ENCODE measurements at places on chromosomes 12 and 14.

DNA sequence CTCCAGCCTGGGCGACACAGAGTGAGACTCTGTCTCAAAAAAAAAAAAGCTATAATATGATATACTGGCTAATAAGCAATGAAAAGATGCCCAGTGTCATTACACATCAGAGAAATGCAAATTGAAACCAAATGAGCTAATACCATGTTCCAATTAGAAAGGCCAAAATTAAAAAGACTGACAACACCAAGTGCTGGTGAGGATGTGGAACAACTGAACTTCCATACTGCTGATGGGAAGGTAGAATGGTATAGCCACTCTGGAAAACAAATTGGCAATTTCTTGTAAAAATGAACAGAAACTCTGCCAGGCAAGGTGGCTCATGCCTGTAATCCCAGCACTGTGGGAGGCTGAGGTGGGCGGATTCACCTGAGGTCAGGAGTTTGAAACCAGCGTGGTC lies 8.5 kb upstream of the PHETA1 start:
- no peak for DNase-seq

DNA sequence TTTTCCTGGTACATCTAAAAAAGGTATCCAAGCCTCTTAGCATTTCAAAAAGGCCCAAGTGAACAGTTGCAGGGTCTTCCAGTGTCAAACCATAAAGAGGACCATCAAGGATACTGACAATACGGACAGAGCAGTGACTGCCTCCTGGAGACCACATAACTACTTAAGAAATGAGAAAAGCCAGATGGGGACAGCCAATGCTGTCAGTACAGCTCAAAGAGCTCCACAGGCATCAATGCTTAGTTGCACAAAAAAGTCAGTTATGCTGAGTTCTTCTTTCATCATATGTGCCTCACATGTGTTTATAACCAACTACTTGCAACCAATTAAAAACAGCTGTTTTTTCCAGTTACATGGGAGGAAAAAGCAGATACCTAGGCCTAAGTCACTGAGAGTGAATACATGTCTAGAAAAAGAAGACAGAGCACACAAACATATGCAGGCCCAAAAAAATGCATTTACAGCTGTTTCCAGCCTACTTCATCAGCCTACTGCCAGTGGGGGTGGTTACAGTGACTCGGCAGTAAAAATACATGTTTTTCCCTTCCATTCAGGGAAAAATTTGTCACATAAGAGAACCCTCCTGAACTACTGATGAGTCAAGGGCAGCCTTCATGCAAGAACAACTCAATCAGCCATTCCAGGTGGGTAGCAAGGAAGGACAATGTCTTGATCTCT lies 84.0 kb downstream of the DCAF5 start:
- DNase-seq = no peak

- DNase-seq = no peak
Observed at GRCh38 chr12:125233319-125233718, 168.1 kb downstream of the AACS start.

- no peak for DNase-seq
Observed at GRCh38 chr12:30599608-30600007, 96.1 kb downstream of the IPO8 start.

- no peak for DNase-seq
Observed at GRCh38 chr12:2341871-2342270, 289.1 kb downstream of the CACNA1C start.

DNA sequence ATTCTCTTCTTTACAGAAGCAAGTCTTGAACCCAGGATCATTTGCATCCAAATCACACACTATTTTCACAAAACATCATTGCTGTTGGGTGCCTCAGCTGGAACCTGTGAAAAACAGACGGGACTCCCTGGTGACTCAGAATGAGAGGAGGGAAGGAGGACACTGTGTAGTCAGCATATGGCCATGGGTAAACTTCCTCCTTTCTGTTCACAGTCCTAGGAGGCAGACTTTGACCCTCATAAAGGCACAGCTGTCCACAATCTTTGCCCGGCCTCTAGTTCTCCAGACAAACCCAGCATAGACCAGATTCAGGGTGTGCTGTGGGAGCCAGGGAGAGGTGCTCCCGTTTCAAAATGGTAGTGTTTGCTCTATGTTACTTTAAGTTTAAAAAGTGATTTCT lies 62.0 kb downstream of the DYRK2 start:
- no peak for DNase-seq

DNA sequence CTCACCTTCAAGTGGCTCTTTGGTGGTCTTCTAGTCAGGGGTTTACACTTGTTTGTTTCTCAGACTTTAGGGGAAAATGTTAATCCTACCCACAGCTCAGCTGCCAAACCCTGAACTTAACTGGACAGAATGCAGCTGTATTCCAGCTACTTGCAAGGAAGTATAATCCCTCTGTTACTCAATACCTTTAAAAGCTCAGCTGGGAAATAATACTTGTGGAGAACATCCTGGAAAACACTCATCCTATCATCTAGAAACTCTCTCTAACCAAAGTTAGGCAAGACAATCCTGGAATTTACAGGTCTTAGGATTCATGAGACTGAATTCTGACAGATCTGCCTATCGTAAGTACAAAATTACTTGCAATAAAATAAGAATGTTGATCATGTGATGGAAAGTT lies 404.1 kb downstream of the ADAMTS20 start:
- no peak for DNase-seq

DNA sequence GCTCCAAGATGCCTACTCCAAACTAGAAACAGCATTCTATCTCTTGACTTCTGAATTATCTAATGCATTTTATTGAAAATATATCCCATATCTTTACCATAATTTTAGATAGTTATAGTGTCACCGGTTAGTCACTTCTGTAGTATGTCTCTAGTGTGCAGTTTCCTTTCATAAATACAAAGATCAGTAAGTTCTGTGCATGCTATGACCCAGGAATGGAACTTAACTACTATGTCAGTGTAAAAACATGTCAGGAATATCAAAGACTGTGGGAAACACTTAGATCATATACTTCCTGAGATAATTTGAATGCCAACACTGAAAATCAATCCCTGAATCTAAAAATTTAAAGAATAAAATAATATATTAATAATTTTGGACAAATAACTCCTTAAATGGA lies 237.6 kb downstream of the ATXN7L3B start:
- DNase-seq = no peak

DNA sequence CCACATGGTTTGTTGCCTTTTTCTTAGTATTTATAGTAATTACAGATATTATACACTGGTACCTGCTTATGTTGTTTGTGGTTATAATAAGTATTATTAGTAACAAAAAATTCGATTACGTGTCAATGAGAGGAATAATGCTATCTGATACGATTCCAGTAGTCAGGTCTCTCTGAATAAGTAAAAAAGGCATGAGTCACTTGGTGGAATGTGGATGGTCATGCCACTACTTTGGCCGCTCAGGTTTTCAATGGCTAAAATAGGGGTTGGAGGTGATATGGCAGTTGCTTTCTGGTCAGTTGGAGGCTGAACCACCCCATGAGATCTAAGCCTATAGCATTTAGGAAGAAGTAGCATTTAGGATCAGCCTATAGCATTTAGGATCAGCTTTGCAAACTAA lies 255.9 kb downstream of the NPAS3 start:
- DNase-seq = no peak

DNA sequence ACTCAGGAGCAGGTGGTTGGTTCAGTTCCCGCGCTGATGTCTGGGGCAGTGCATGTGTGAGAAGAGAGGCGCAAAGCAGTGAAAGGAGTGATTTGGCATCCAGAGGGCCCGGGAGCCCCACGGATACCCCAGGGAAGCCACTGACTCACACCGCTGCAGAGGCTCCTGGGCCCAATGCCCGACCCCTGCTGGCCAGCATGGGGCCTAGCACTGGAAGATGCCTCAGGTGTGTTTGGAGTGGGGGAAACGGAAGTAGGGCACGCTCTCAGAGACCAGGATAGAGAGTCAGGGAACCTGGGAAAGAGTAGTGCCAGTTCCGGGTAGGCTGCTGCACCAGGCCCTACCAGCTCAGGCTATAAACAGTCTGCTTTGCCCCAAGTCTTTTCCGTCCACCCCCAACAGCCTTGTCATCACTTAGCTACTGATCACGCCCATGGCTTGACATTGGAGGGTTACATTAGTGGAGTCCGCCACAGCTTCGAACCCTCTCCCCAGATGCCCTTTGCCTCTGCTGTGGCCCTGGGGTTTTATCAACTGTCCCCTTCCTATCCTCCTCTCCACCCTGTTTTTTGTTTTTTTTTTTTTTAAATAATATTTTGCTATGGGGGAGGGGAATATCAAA lies 9.5 kb upstream of the CSAD start:
- peak; percentile 56 for DNase-seq
